ENCODE measurements at places on chromosomes 16 and 17.

GRCh38 chr17:2025622-2026309, 632 bp upstream of the RTN4RL1 start:
- no peak for DNase-seq

DNA sequence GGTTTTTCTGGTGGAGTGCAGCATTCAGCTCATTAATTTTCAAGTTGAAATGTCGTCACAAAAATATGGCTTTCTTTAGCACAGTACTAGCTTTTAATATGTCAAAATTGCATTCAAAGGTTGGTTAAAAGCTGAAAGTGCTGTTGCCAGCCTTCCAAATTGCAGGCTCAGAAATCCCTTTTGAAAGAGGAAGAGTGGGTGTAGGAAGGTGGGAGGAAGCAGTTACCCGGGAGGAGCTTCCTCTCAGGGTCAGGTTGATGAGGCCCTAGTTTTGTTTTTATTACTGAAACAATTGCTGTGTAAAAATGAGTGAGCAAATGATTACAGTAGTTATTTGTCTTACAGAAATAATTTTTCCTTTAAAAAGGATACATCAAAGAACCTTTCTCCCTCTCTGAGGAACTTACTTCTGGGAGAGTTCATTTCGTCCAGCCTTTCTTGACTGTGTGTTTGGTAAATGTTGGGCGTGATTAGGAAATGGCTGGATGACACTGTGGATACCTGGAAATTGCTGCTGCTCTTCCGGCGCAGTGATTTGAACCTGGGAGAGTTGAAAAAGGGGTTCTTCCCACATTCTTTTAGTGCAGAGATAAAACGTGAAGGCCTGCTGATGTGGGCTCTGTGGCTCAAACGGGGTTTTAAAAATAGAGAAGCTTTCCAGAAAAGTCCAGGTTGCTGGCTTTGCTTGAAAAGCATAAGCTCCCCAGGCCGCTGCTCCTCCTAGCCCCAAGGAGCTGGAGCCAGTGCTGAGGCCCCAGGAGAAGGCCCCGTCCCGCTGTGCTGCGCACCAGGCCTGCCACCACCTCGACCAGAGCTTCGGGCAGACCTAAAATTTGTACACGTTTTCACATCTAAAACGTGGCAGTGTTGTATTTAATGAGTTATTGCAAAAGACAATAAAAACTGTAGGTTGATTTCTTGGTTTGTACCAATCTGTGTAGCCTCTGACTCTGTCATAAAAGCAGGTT, 41.7 kb downstream of the SEC14L1 start:
- DNase-seq: no peak

DNA sequence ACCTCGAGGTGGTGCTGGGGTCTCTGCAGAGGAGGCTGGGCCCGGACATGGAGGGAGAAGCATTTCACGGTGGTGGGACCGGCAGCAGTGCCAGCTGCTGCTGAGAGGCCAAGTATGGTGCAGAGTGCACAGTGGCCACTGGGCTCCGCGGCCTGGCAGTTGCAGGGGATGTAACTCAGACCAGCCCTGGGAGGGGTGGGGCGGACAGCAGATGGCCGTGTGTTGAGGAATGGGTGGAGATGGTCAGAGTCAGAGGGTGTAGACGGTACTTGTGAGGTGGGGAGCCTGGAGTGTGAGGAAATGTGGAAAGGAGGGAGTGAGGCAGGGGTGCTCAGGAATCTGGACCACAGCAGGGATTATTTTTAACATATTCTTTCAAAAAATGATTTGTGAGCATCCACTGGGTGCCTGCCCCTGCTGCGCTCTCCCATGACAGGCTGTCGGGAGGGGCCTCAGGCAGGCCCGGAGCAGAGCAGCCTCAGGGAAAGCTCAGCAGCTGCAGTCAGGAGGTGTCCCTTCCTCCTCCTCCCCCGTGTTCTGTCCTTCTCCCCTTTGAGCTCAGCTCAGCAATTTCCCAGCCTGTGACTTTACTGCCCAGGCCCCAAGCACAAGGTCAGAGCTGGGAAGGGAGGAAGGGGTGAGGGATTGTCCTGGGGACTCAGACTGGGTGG, 113.1 kb downstream of the RAP1GAP2 start:
- no peak for DNase-seq

DNA sequence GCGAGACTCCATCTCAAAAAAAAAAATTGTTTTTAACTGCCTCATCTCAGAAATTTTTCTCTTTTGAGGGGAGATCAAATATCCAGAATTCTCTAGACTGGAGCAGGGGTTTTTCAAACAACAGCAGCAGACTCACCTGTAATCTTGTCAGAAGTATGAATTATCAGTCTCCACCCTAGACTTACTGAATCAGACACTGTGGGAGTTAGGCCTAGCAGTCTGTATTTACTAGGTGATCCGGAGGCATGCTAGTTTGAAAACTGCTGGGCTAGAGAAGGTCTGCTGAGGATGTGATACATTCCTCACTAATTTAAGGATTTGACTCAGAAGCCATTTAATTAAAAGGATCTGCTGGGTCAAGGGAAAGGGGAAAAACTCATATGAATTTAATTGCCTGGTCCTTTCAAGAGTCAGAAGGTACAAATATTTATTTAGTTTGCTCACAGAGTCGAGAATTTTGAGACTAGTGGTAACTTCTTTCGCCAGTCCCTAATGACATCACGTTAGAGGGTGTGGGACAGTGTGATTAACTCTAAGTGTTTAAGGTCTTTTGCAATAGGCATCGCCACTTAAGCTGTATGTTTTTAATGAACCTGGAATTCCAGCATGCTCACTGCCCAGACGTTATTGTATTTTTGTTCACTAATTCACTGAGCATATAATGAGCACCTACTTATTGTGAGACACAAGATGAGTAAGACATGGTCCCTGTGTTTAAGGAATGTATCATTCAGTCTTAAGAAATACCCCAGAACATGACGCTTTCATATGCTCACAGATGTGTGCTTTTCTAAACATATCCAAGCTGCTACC, 14.2 kb downstream of the ATP6V0A1 start:
- DNase-seq: no peak

DNA sequence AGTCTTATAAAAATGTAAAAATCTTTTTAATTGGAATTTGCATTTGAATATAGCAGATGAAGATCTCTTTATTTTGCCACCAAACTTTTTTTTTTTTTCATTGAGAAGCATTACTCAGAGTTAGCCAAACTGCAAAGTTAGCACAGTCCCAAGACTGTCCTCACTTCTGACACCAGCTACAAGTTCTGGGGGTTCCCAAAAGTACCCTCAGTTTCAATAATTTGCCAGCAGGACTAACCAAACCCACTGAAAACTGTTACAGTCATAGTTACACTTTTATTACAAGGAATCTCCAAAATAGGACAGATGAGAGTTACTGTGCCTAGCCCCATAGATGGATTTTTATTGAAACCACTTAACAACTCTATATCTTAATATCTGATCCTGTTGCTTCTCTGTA, 144.1 kb downstream of the CHD9 start:
- DNase-seq: no peak

- DNase-seq: no peak
These were observed 430.5 kb downstream of the SHISA9 start for GRCh38 chr16:13331918-13332317.

DNA sequence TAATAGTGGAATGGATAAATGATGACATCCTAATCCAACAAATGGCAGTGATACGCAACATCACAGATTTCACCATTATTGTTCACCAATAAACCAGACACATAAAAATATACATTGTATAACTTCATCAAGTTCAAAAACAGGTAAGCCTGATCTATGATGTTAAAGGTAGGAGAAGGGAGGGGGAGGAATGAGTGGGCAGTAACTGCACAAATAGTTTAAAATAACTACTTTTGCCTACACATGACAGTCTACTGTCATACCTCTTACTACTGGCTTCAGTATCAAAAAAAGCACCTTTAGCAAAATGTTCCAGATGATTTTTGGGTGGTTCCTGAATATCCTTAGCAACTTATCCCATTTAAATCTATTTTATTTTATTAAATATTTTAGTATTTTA, 28.8 kb downstream of the CHCT1 start:
- no peak for DNase-seq

DNA sequence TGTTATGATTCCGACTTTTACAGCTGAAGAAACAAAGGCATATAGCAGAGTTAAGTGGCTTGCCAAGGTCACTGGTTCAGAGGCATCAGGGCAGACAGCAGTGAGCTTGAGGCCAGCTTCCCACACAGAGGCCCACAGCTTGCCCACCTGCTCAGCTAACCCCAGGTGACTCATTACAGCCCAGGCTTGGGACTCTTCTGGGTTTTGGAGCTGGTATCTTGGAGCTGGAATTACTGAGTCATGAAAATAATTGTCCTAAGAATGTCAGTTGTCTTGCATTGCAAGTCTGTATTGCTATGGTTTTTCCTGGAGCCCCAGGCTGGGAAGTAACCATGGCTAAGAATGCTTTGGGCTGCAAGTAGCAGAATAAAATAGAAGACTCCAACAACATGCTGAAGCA, 32.4 kb upstream of the IRX3 start:
- no peak for DNase-seq

DNA sequence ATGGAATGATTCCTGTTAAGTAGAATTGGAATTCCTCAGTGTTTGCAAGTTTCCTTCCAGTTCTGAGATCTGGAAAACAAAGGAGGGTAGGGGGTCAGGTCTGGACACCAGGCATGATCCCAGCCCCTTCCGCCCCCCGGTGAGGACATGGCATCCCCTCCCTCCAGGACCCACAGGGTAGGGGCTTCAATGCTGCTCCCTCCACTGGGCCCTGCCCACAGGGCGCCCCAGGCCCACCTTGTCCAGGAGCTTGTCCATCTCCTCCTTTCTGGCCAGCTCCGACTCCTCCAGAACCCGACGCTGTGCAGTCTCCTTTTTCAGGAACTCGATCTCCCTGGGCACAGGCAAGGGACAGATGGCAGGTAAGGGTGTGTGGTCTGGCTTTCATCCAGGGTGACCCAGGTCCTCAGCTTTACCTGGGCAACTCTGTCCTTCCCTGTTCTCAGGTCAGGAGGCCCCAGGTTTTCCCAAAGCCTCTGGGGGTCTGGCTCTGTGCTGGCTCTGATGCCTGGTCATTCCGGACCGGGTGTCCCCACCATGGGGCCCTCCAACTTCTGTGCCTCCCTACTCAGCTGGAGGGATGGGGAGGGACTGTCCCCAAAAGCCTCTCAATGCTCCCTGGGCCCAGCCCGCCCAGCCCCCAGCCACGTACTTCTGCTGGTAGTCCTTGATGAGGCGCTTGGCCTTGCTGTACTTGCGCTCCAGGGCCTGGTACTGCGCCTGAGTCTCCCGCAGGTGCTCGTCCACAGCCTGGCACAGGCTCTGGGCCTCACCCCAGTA, 5.5 kb upstream of the SAMD14 start:
- no peak for DNase-seq

GRCh38 chr16:61858988-61859387, 177.2 kb downstream of the CDH8 start:
- no peak for DNase-seq

GRCh38 chr16:69444873-69445517, 20.6 kb downstream of the CYB5B start:
- DNase-seq: no peak

GRCh38 chr17:81095383-81095762, 60.4 kb downstream of the BAIAP2 start:
- DNase-seq: no peak

DNA sequence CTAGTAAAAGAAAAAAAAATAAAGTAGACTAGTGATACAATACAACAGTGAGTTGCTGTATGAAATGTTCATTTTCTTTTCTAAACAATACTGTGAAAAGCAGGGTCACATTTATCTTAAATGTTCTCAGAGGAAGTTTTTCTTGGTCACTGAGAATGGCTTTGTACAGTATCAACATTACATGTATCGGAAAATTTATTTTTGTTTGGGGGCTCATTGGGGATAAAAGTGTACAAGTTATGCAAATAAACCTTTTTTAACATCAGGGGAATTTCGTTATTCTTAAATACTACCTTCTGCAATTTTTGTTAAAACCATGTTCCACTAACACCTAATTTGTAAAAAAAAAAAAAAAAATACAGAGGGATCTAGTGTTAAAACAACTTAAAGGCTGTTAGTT, 8.7 kb upstream of the ZNF594 start:
- no peak for DNase-seq

GRCh38 chr17:562174-562573, 152.5 kb downstream of the VPS53 start:
- no peak for DNase-seq

GRCh38 chr16:86519649-86520316, 9.5 kb downstream of the FOXF1 start:
- DNase-seq: peak; percentile 51

- DNase-seq: no peak
These were observed 1253.7 kb upstream of the CDH8 start for GRCh38 chr16:63289834-63290460.

DNA sequence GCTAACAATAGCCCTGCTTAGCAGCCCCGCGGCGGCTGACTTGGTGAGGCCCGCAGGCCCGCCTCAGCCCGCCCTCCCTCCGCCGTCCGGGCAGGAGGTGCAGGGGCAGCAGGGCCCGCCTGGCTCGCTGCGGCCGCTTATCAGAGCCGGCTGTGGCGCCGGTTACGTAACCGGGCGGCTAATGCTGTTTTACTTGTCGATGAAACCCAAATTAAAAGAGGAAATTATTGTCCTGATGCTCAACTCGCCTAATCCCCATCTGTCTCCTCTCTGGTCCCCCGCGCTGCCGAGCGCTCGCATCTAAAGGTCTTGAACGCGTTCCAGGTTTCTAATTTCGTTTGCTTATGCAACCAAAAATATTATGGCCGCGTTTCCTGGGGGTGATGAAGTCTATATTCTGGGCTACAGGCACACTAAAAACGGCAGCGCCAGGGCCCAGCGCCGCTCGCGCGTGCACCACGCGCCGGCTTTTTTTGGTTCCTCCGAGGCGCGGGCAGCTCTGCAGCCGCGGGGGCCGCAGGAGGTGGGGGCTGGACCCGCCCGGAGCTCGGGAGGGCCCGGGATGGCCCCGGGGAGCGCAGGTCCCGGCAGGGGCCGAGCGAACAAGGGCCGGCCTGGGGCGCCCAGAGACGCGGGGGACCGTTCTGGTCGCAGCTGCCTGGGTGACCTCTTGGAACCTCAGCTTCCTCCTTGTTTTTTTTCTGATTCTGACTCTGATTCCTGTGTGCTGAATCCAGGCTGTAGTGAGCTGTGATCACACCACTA, 65.2 kb upstream of the TOB1 start:
- DNase-seq: no peak

DNA sequence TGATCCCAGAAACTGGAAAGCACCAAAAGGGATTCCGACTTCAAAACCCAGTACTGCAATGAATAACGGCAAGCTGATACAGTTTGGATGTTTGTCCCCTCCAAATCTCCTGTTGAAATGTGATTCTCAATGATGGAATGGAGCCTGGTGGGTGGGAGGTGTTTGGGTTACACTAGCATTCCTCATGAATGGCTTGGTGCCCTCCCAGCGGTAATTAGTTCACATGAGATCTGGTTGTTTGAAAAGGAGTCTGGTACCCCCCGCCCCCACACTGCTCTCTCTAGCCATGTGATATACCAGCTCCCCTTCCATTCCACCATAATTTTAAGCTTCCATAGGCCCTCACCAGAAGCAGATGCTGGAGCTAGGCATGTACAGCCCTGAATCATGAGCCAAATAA, 40.1 kb downstream of the RANBP10 start:
- DNase-seq: no peak

- DNase-seq: no peak
These were observed 211.3 kb downstream of the CA10 start for GRCh38 chr17:51947160-51947735.

- no peak for DNase-seq
These were observed 15.6 kb upstream of the FOXJ1 start for GRCh38 chr17:76156662-76156991.

- no peak for DNase-seq
These were observed 19.9 kb downstream of the MIS12 start for GRCh38 chr17:5506307-5506706.

Measured in activated CD8-positive, alpha-beta memory T cell treated with anti-CD3 and anti-CD28 coated beads for 1 hour (primary cell).